Adipocyte (in vitro differentiated cells): ENCODE measurements at places on chromosomes 2 and 18.

DNA sequence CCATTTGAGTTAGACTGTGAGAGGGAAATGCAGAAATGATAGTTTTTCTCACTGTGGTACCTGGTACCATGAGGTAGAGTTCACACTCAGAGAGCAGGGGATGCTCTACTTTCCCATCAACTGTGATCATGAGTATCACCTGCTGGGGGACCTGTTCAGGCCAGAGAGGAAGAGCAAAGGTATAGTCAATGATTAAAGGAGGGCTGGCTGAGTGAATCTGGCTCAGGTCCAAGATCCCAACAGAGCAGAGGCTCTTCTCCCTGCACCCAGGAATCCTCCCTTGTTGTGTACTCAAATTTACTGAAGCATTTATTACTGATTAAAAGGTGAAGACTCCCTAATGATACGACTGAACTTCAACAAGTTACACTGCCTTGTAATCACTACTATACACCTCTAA, 104.6 kb upstream of the CHRNA1 start:
- DNase-seq = no peak

DNA sequence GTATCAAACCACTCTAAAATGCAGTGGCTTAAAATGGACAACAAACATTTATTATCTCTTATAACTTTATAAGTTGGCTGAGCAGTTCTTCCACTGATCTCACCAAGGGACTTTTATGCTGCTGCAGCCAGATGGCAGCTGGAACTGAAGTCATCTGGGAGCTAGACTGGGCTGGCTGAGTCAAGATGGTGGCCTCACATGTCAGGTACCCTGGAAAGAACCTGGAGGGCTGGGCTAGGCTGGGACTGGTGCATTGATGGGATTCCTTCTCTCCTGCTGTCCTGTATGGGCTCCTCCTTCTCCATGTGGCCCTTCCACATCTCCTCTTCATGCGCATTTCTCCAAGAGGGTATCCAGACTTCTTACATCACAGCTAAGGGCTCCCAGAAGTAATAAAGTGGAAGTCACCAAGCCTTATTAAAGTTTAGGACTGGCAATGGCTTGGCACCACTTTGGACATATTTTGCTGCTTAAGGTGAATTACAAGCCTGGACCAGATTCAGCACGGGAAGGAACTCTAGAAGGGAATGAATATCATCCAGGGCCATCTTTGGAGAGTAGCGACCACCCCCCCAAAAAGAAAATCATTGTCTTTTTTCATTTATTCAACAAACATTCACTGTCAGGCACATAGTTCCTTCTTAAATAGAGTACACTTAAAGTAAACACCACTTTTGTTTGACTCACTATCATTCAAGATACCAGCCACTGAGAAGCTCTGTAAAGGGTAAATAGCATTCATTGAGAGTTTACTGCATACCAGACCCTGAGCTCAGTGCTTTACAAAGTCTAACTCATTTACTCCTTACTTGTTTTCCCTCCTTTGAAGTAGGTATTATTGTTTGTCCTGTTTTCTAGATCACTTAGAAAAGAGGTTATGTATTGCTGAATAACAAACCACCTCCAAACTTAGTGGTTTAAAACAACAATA, 138.0 kb downstream of the ZFP36L2 start:
- DNase-seq = peak; percentile 59

- peak; percentile 3 for DNase-seq
Observed at GRCh38 chr2:135152361-135152760, 100.3 kb downstream of the RAB3GAP1 start.

- DNase-seq = peak; percentile 65
Observed at GRCh38 chr2:164739966-164740365, 101.7 kb downstream of the COBLL1 start.

- DNase-seq = peak; percentile 62
Observed at GRCh38 chr2:37985333-37985732, 60.2 kb downstream of the RMDN2 start.
